ENCODE measurements at places on chromosomes 12 and 14. TPM values are rescaled to one million over a fixed set of nuclear protein-coding genes. Genes with fewer than 3 reads are reported as not detected.

The FOXG1 gene
- not detected for total RNA-seq

The USP44 gene
- 28.8 TPM for total RNA-seq

GRCh38 chr14:43706900-43707299 is 800.2 kb downstream of the FSCB start:
- H3K4me3 ChIP-seq: no peak overlapping the region
- no peaks in the 10 kb centered on the region for H3K27me3 ChIP-seq
- H3K4me1 ChIP-seq: no peaks in the 10 kb centered on the region
- no peaks in the 10 kb centered on the region for H3K36me3 ChIP-seq
- no peak overlapping the region for H3K27ac ChIP-seq

The TMEM253 gene
- total RNA-seq: not detected

The AMHR2 gene
- total RNA-seq: not detected

DNA sequence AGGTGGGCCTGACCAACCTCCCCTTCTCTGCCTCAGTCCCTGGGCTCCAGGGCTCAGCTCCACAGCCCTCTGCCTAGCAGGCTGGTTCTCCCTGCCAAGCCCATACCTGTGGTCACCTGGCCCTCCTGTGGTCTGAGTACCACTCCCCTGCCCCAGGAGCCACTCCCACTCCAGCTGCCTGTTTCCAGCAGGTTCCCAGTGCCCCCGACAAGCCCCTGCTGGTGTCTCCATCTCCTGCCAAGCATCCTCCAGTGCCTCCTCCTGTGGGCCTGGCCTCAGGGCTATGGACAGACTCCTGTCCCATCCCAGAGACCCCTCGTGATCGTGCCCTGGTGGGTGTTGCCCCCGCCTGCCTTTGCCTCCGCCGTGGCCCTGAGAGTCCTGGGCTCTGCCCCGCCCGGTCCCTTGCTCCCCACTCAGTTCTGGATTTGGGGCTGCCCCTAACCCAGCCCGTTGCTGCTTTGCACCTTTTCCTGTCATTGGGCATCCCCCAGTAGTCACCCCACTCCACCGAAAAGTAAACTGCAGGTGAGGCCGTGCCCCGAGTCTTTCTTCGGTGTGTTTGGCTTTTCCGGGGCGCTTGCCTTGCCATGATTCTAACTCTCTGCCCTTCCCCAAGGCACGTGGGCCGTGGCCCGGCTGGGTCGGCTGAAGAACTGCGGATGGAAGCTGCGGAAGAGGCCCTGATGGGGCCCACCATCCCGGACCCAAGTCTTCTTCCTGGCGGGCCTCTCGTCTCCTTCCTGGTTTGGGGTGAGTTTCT is 9.8 kb downstream of the MEG3 start:
- H3K4me1 ChIP-seq: no peaks in the 10 kb centered on the region
- H3K27ac ChIP-seq: no peak overlapping the region
- no peaks in the 10 kb centered on the region for H3K27me3 ChIP-seq
- no peak overlapping the region for H3K4me3 ChIP-seq
- no peak for DNase-seq

The CPNE8 gene
- 2.2 TPM for total RNA-seq
